ENCODE measurements at places on chromosomes 3 and 15.
A peak's percentile ranks its signal among the peaks of the same experiment; 100 is the strongest.

DNA sequence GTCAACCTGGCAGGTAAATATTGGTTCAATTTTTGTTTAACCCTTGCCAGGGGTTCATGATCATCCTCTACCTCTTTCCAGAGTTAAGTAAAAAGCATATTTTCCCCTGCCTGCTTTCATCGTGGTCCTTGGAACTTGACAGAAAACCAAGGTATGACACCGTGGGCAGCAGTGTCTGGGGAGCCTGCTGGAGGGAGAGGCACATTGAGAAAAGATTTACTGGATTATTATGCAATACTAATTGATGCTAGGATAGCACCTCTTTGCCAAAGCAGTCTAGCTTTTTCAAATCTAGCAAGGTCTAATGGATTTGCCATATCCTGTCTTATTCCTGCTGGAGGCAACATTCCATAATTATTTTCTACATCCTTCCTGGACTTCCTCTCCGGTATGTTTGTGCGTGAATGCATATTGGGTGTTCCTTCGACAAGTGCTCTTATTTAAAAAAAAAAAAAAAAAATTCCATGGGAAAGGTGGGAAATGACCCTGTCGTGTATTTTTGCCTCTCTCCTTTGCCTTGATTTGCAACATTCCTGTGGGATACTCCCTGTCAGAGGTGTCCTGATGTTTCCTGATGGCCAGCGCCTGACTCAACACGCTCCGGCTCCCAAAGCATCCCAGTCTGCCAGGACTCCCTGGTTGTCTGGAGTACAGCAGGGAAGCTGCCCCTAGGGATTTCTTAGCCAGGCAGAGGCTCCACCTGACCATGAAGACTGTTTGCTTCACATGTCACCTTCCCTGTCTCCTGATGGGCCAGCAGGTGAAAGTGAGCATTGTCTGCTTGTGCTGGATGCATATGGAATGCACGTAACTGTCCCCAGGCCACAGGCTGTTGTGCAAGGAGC lies 6.3 kb downstream of the BHLHE40 start:
- H3K27ac ChIP-seq, result peak overlapping the region; percentile 35
- peaks cover 77% of the 10 kb centered on the region for H3K4me1 ChIP-seq
- peaks cover 42% of the 10 kb centered on the region for H3K36me3 ChIP-seq
- H3K4me3 ChIP-seq, result peak overlapping the region; percentile 10
- DNase-seq, result no peak

GRCh38 chr3:111616417-111617105 lies 21.4 kb upstream of the ZBED2 start:
- 0 out of 2 replicates have a peak overlapping the region, but pooled peaks have one; percentile 8 for H3K4me3 ChIP-seq
- peaks cover 84% of the 10 kb centered on the region for H3K36me3 ChIP-seq
- peak; percentile 53 for DNase-seq
- peaks cover 22% of the 10 kb centered on the region for H3K4me1 ChIP-seq

GRCh38 chr3:34248352-34248751 lies 449.9 kb downstream of the PDCD6IP start:
- H3K4me1 ChIP-seq, result peaks cover 21% of the 10 kb centered on the region
- H3K27ac ChIP-seq, result peak overlapping the region; percentile 8
- no peaks in the 10 kb centered on the region for H3K36me3 ChIP-seq
- peak; percentile 47 for DNase-seq
- no peaks in the 10 kb centered on the region for H3K27me3 ChIP-seq
- H3K4me3 ChIP-seq, result no peak overlapping the region

DNA sequence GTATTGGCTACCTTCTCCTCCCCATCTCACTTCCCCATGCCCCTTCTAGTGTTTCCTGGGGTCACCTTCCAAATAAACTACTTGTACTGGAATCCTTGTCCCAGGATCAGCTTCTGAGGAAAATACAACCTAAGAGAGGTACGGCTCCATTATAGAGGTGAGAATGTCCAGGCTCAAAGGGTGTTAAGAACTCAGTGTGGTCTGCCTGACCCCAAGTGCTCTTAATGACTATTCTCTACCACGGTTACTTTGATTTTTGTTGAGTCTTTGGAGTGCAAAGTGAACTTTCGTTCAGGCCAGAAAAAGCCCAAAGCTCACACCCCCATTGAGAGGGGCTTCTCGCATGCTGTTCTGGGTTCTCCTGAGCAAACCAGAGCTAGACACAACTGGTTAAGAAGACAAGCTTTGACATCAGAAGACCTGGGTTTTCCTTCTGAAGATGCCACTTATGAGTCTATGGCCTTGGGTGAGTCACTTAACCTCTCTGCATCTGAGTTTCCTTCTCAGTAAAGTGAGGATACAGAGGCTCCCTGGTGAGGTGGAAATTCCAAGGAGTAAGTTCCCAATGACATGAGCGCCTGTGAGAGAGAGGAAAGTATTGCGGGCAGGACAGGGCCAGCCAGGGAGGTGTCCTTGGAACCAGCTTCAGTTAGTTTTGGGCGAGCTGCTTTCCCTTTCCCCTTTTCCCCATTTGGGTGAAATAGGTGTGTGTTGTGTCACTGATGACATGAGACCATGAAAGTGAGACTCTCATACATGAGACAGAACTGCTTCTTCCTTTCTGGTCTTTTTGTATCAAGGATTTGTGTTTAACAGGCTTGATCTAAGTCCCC lies 475.0 kb upstream of the PROK2 start:
- H3K4me3 ChIP-seq, result no peak overlapping the region
- no peaks in the 10 kb centered on the region for H3K36me3 ChIP-seq
- no peaks in the 10 kb centered on the region for H3K27me3 ChIP-seq
- no peak for DNase-seq

DNA sequence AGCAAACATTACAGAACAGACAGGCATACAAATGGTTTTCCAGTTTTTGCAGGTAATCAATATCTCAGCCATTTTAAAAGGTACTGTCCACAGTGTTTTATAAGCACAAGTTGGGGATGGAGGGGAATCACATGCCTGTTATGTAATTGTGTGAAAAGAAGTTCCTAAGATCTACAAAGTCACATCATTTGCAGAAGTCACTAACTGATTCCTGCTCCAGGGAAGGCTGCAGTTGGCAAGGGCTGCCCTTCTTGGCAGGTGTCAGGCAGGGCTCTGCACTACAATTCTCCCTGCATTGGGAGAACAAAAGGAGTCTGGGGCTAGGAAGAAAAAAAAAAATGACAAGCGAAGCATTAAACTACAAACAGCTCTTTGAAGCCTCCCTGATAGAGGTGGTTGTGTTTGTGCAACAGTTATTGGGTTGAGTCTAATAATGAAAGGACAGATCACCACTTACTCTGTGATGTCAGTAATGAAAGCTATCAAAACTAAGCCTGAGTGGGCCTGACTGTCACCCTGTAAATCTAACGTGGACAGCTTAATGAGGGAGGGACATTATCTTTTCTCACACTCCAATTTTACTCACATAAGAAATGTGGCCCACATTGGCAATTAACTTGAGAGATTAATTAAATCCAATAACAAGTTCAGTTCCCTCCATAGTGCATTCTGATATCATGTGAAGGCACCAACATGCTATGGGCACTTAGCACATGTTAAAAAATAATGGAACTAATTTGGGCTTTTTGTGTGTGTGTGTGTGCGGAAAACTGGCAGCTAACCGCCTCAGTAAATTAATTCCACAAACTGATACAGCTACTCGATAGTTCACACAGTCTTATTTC lies 242.9 kb downstream of the FHIT start:
- no peaks in the 10 kb centered on the region for H3K36me3 ChIP-seq
- H3K27ac ChIP-seq, result no peak overlapping the region
- DNase-seq, result no peak
- H3K27me3 ChIP-seq, result no peaks in the 10 kb centered on the region
- no peak overlapping the region for H3K4me3 ChIP-seq

DNA sequence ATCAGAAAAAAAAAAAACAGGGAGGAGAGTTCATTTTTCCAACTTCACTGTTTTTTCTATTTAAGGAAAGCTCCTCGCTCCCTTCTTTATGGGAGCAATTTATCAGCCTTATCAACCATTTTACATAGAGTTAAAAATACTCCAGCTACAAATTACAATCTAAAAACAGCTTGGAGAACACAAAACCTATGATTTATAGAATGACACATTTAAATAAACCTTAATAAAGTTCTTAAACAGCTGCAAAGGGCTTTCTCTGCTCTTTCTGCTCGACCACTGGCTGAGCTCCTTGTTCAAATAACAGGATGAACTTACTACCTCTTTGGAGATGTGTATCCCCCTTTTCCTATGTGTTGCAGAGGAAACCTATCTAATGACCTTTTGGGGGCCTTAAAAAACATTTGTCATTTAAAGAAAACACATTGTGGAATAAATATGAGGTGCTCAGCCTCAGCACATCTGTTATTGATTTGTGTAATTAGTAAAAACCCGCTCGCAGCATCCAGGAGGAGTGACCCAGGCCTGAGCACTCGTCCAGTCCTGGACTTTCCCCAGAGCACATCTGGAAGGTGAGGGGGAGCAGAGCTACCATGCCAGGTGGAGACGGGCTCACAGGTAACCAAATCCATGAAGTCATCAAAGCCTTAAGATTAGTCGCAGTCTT lies 231.2 kb downstream of the ATP8B4 start:
- no peaks in the 10 kb centered on the region for H3K4me1 ChIP-seq
- DNase-seq, result no peak
- no peaks in the 10 kb centered on the region for H3K27me3 ChIP-seq
- H3K27ac ChIP-seq, result no peak overlapping the region
- no peak overlapping the region for H3K4me3 ChIP-seq
- H3K36me3 ChIP-seq, result no peaks in the 10 kb centered on the region

DNA sequence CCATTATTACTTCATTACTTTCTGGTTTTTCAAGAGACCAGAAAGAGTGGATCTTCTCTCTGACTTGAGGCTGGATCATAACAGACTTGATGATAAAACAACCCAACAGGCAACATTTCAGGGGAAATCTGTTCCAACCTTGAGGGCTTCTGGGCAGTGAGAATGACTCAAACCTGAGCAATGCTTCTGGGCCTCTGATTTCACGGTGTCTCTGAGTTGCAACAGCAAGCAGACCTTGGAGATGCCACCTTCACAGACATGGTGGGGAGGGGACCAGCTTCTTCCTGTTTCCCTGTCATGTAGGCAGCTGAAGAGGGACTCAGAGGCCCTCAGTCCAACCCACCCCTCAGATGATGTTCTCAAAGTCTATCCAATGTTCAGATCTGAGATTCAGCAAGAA lies 104.0 kb downstream of the ABHD5 start:
- H3K4me1 ChIP-seq, result no peaks in the 10 kb centered on the region
- H3K27ac ChIP-seq, result no peak overlapping the region
- no peak overlapping the region for H3K4me3 ChIP-seq
- peaks cover 11% of the 10 kb centered on the region for H3K27me3 ChIP-seq
- DNase-seq, result no peak

DNA sequence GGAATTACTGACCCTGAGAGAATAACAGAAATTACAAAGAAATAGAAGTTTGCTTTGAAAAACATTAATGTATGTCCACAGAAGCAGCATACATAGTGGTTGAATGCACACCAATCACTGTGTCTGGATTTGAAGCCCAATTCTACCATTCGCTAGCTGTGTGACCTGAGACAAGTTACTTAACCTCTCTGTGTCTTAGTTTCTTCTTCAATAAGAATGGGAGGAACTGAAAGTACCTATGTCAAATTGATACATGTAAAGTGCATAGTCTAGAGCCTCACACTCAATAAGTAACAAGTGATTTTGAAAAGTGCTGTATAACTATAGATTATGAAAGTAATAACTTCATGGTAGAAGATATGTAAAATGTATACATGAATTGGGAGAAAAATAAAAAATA lies 457.8 kb downstream of the FOXP1 start:
- DNase-seq, result no peak
- peaks cover 35% of the 10 kb centered on the region for H3K4me1 ChIP-seq
- H3K36me3 ChIP-seq, result 0 out of 2 replicates have a peak, but pooled peaks cover under 1% of the 10 kb centered on the region
- H3K27me3 ChIP-seq, result no peaks in the 10 kb centered on the region
- no peak overlapping the region for H3K27ac ChIP-seq
- no peak overlapping the region for H3K4me3 ChIP-seq

- H3K27me3 ChIP-seq, result no peaks in the 10 kb centered on the region
- no peaks in the 10 kb centered on the region for H3K36me3 ChIP-seq
- no peak for DNase-seq
- H3K4me1 ChIP-seq, result peaks cover 25% of the 10 kb centered on the region
These were observed 9.7 kb downstream of the TPM1 start for GRCh38 chr15:63052077-63052841.
